Cerebellum (tissue), 4 donors: ENCODE measurements at places on chromosomes 1 and 21.

GRCh38 chr1:94707321-94708298, 112.5 kb upstream of the SLC44A3 start:
- DNase-seq: no peak

- DNase-seq: no peak
Measured at GRCh38 chr1:227170361-227171166, 147.7 kb downstream of the CDC42BPA start.

- DNase-seq: no peak
Measured at GRCh38 chr1:24570265-24571125, 14.6 kb downstream of the NCMAP start.

DNA sequence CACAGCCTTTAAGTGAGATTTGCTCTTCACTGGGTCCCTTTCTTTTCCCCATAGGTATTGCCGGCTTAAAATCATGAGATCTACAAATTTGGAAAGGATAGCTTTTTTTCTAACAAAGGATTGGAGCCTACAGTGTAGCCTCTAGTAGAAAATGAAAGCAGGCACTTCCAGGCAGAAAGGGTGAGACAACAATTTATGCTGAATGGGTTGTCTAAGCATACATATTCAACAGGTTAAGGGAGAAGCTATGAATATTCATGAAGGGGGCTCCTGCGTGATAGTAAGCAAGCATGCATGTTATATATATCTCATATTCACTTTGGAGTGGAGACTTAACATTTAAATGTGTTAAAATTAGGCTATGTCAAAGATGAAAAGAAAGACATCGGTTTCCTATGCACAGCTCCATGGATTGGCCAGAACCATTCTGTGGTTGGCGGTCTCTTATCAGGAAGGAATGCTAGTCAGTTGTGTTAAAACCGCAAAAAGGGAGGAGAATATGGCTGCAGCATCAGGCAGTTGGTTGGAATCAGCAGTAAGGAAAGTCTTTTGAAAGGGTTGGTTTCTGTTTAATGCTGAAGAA, 66.0 kb downstream of the VCAM1 start:
- DNase-seq: no peak

DNA sequence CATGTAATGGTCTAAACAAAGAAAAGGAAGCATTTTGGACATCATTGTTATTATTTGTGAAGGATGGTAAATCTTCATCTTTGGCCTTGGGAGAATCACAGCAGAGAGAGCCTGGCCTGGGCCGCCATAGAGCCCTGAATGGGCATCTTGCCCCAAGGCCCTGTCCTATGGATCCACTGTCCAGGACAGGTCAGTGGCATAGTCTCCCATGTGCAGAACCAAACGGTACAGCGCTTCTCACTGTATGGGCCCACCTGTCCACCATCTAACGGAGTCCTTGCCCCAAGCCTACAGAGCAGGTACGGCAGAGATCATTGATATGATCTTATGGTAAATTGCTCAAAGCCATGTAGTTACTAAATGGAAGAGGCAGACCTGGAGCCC, 185.7 kb downstream of the FOXD2 start:
- DNase-seq: no peak

GRCh38 chr21:33039536-33039935, 13.8 kb downstream of the OLIG2 start:
- DNase-seq: peak; percentile 38

DNA sequence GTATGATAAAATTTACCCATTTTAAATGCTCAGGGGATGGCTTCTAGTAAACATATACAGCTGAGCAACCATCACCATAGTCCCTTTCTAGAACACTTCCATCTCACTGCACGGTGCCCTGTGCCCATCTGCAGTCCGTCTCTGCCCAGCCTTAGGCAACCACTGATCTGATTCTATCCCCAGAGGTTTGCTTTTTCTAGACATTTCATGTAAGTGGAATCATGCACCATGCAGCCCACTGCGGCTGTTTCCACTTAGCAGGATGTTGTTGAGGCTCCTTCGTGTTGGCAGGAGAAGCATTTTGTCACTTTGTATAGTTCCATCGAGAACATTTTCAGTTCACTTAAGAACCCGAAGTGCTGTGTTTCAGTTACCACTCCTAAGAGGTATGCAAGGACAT, 27.8 kb upstream of the VAMP3 start:
- DNase-seq: no peak

DNA sequence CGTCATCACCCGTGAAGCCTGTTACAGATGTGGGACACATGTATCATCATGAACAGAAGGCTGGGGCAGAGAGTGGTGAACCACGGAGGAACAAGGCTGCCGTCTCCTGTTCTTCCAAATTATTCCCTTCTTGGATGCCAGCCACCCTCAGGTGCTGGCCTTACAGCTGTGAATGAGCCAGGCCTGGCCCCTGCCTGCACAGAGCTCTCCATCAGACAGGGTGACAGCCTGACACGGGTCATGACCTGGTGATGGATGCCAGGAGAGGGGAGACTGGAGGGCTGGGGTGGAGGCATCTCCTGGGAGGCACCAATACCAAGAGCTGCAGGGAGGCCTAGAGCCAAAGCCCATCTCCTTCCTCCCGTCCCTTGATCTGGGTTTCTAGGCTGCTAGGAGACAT, 230.0 kb upstream of the C1orf174 start:
- DNase-seq: no peak

- peak; percentile 60 for DNase-seq
Measured at GRCh38 chr1:203036135-203036534, 9.8 kb downstream of the PPFIA4 start.

GRCh38 chr1:23537296-23537973, 6.4 kb upstream of the E2F2 start:
- DNase-seq: no peak

- no peak for DNase-seq
Measured at GRCh38 chr1:119587341-119587740, 60.7 kb downstream of the ZNF697 start.

GRCh38 chr21:42388740-42389448, 7.0 kb downstream of the TMPRSS3 start:
- DNase-seq: no peak

GRCh38 chr1:177857285-177857684, 112.6 kb downstream of the SEC16B start:
- no peak for DNase-seq

DNA sequence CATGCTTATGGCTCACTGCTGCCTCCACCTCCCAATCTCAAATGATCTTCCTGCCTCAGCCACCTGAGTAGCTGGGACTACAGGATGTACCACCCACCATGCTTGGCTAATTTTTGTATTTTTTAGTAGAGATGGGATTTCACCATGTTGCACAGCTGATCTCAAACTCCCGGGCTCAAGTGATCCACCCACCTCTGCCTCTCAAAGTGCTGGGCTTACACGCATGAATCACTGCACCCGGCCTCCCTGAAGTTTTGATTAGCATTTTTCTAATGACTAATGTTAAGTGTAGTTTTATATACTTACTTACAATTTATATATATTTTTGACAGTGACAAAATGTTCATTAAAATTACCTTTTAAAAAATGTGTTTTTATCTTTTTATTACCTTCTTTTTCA, 41.1 kb downstream of the ZNF678 start:
- no peak for DNase-seq

DNA sequence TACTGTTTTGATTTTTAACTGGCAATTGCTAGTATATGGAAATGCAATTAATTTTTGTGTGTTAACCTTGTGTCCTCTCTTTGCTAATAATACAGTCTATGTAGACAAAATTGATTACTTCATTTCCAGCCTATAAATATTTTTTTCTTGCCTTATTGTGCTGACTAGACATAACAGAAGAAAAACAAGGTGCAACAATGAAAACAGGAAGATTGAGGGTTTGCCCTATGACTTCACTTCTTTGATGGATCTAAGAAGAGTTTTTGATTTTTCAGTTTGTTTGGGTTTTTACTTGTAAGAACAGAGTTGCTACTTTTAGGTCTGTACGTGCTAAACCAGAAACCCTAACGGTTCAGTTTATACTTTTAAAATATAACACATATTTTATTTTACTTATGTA, 8.5 kb upstream of the CNIH4 start:
- DNase-seq: no peak

- no peak for DNase-seq
Measured at GRCh38 chr1:20192364-20192763, 6.0 kb upstream of the PLA2G2C start.

GRCh38 chr1:108947871-108948525, 15.3 kb downstream of the CLCC1 start:
- no peak for DNase-seq

GRCh38 chr1:205510951-205511330, 6.5 kb downstream of the CDK18 start:
- no peak for DNase-seq

DNA sequence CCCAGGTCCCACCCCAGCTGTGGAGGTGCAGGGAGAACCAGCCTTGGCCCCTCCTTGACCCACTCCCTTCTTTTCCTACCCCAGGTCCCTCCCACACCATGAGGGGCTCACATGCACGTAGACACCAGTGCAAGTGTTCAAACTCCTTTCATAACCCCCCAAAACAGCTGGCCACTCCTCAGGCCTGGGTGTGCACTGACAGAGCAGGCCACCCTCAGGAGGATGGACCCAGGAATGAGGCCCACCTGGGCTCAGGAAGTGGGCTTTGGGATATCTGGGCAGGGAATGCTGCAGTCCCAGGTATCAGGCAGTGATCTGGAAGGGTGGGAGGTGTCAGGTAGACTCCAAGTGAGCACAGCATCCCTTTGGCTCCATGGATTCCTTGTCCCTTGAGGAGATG, 723.8 kb downstream of the MATN1 start:
- DNase-seq: no peak

GRCh38 chr1:70556541-70556940, 145.5 kb downstream of the CTH start:
- no peak for DNase-seq

GRCh38 chr1:22121421-22121911, 21.4 kb downstream of the WNT4 start:
- DNase-seq: no peak

DNA sequence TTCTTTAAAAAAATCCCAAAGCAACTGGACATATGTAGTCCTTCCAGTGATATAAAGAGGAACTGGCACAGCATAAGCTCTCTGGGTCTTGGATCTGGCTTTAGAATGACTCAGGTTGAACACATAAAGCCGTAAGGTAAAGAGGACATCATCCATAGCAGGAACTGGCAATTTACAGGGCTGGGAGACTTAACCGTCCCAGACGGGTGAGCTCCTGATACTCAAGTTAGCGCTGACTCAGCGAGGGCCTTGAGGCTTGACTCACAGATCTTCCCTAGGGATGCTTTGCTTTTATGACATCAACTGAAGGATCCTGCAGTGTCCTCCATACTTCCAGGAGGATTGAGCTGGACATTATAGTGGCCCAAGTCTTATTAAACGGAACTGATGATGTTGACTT, 154.1 kb downstream of the CLIC6 start:
- DNase-seq: no peak

GRCh38 chr21:42258885-42259407, 40.0 kb downstream of the ABCG1 start:
- DNase-seq: no peak

DNA sequence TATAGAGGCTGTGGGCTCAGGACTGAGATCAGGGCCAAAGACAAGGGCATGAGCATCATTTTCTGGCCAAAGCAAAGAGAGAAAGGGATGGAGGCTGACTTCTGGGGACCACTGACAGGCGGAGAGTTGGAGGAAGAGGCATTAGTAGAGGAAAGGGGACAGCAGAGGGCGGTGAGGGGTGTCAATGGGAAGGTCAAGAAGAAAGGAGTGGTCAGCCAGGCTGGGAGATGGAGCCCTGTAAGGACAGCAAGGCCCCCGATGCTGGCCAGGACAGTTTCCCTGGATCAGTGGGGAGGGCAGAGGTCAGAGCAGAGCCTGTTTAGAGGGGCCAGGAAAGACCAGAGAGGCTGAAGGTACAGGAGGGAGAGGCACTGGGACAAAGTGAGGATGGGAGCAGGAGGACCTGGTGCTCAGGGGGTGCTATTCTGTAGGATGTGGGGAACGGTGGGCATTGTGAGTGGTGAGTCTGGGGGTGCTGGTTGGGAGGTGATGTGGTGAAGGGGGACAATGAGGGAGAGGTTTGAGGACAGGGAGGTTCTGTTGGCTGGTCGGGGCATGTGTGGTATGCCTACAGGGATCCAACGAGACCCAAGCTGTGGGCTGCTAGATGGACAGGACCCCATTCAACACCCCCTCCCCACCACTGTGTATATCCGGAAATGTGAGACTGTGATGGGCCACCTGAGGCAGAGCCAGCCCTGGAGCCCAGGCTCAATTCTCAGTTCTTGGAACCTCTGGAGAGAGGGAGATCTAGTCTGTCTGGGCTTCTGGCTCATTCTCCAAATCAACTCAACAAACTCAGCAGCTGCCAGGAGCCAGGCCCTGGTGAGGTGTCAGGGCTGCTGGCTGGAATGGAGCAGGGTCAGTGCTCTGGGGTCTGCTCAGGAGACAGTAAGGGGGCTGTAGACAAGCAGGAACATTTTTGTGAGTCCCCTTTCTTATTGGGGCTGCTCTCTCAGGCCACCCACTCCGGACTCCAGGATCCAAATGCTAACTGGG, 1.4 kb upstream of the FAM151A start:
- DNase-seq: no peak

DNA sequence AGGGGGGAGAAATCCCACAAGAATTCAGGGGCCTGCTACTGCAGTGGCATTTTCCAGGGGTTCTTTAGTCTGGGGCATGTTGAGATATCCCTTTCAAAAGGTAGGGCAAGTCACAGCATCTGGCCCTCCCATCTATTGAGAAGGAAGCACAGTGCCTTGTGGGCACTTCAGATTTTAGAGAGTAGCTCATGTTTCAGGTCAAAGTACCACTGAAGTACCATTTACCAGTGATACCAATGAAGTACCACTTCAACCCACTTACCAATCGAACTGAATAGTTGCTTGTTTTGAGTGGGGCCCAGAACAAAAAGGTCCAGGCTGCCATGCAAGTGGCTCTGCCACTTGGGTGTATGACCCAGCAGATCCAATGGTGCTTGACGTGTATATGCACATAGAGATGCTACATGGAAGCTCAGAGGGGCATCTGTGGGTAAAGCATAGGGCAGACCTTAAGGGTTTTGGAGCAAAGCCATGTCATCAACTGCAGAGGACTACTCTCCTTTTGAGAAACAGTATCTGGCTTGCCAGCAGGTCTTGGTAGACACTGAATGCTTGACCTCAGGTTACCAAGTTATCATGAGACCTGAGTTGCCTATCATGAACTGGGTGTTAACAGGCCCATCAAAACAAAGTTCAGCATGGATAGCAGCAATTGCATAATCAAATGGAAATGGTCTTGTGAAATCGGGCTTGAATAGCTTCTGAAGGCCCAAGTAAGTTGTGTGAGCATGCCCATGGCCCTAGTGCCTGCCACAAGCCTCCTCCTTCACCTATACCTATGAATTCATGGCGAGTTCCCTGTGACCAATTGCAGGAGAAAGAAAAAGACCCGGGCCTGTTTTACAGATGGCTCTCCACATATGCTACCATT, 23.5 kb downstream of the PLA2G2D start:
- DNase-seq: no peak

DNA sequence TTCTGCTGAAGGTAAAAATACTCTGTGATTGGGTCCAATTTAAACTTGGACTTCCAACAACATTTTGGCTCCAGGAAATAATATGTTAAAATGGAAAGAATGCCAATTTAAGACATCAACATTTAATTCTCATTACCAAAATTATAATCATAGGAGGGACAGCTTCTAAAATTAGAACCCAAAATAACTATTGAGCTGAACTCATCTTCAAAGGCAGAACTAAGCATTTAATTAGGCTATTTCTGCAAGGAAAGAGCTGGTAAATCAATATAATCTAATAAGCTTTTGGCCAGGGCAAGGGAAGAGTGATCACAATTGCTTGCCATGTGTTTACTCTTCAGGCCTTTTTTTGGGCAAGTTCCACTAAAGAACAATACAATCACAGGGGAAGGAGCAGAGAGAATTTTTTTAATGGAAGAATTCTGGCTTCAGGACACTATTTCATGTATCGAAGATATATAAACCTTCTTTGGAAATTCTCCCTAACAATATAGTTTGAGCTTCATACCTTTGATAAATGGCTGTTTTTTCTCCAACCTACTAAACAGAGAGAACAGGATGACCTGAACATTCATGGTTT, 133.1 kb upstream of the PTBP2 start:
- no peak for DNase-seq
